ENCODE measurements at places on chromosomes 4 and X.

DNA sequence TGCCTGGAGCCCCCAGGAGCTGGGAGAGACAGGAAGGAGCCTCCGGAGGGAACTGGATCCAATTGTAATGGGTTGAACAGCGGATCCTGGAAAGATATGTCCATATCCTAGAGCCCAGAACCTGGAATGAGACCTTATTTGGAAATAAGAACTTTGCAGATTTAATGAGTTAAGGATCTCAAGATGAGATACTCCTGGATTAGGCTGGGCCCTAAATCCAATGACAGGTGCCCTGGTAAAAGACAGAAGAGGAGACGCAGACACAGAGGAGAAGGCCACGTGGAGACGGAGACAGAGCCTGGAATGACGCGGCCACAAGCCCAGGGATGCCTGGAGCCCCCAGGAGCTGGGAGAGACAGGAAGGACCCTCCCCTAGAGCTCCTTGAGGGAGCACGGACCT, 34.1 kb downstream of the P2RY8 start:
- DNase-seq = no peak

GRCh38 chr4:86822136-86822535, 27.0 kb downstream of the SLC10A6 start:
- no peak for DNase-seq

DNA sequence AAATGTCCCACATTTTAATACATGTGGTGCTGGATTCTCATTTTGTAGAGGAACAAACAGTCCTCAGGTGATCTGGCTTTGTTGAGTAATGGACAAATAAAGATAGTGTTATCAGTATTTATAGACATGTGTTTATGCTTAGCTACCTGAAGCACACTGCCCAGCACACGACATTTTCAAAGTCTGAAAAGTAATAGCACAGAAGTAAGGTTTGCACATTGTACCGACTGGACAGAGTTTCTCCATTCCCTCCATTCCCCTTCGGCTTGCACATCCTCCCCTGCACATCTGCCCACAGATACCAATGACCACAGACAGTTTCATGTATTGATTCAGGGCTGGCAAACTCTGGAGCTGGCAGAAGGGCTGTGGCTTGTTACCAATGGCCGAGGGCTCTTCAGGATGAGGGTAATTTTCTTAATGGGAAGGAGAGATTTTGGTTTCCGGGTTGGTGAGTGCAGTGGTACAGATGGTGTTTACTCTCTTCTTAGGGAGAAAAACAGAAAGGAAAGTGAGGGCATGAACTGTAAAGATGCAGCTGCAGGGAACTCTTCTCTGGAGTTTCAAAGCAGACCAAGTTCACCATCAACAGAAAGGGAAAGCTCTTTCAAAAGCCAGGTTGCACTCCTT, 2.3 kb downstream of the GRPR start:
- no peak for DNase-seq

DNA sequence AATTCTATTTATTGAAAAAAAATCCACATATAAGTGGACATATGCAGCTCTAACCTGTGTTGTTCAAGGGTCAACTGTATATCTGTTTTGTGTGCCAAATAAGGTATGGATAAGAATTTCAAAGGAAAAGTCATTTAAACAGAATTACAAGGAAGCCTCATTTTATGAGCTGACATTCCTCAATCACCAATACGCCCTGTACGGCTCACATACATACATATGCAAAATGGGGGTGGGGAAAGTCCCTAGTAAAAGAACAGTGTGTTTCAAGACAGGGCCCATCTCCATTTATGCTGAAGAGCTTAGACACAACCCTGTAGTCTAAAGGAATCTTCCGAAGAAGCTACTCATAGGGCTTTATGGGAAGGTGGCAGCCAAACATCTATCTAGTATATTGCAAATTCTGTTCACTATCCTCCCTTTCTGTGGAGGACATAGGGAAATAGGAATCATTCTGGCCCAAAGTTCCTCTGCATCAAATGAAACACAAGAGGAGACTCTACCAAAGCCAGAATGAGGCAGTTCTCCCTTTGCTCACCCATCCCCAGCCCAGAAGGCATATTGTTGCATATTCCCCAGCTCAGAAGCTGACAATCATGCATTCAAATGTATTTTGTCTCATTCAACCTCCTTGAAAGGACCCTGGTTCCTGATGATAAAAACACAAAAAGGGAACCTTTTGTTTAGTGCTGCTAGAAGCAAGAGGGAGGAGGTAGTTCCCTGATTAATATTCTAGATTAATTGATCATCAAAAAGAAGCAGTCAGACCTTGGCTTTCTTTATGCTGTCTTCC, 13.7 kb upstream of the ZBTB33 start:
- DNase-seq = no peak

DNA sequence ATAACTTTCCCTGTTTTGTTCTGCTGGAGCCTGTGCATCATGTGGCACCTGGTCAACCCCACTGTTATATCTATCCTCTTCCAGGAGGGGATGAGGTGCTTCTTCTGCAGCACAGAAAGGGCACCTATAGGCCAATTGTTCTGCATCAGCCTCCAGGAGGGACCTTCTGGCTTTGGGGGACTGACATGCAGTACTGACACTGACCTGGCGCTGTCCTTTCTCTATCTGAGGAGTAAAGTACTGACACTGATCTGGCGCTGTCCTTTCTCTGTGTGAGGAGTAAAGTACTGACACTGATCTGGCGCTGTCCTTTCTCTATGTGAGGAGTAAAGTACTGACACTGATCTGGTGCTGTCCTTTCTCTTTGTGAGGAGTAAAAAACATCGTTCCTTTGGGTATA, 498.4 kb downstream of the PACRGL start:
- DNase-seq = no peak

DNA sequence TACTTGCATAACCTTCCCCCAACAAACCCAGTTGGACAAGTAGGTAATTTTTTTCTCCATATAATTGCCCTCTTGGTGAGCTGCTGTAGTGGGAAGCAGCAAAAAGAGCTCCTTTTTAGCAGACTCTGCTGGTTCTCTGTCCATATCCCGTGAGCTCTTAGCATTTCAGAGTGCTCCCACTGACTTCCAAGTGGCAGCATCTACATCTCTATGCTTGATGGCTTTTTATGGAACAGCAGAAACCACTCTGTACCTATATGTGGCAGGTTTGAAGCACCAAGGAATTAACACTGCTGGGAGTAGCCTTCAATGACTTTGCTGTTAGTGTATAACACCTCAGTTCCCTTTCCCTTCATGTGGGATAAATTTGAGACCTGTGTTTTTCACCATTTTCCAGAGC, 168.4 kb upstream of the NHS start:
- DNase-seq = no peak

- no peak for DNase-seq
Measured at GRCh38 chr4:94076498-94076897, 131.2 kb upstream of the SMARCAD1 start.

- no peak for DNase-seq
Measured at GRCh38 chr4:53905941-53906377, 158.4 kb downstream of the CHIC2 start.

DNA sequence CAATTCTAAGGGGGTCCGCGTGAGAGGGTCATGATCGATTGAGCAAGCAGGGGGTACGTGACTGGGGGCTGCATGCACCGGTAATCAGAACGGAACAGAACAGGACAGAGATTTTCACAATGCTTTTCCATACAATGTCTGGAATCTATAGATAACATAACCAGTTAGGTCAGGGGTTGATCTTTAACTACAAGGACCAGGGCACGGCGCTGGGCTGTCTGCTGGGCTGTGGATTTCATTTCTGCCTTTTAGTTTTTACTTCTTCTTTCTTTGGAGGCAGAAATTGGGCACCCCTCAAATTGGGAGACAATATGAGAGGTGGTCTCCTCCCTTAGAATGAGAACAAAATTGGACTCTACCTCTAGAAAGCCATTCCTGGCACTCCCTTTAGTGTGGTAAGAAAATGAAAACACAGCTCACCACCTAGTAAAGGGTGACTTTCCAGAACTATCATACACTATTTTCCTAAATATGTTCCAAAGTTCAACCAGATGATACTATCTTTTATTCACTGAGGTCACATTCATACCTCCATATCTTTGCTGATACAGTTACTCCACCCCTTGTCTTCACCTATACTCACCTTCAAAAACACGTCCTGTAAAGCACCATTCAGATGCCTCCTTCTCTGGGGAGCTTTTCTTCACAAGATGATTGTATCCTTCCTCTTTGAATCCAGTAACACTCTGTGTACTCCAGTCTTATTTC, 1058.3 kb upstream of the SLIT2 start:
- no peak for DNase-seq

DNA sequence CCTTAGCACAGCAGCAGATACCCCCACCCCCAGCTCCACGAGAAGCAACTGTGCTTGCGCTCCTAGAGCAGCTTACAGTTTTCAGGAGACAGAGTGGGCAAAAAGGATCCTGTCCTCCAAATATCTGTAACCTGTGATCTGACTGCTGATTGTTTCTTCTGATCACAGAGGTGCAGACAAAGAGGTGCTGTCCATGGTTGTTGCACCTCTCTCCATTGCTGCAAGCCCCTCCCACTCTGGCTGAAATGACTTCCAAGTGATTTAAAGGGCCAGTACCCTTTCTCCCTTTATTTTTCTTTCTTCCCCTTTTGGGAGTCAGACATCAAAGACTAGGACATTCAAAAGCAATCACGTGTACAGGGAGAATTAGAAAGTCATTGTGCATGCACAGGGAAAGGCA, 205.3 kb upstream of the GEMIN8 start:
- no peak for DNase-seq

GRCh38 chrX:110750526-110751189, 45.0 kb downstream of the CHRDL1 start:
- DNase-seq = no peak

- no peak for DNase-seq
Measured at GRCh38 chrX:134688031-134688823, 30.0 kb upstream of the PLAC1 start.

DNA sequence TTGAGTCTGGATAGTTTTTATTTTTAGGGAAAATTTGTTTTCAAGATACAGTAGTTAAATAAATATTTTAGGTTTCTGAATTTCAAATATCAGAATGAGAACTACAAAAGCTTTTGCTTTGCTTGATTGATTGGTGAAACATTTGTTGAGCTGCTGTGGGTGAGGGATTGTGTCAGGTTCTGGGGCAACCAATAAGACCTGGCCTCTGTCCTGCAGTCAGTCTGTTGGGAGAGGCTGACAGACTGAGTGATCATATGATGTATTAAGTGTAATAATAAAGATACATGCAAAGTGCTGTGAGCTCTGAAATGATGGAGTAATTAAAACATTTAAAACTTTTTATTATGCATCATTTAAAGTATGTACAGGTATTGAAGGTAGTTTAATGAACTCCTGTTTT, 9.6 kb downstream of the KDM6A start:
- no peak for DNase-seq

GRCh38 chr4:56757261-56757746, 64.2 kb downstream of the SPINK2 start:
- DNase-seq = no peak

DNA sequence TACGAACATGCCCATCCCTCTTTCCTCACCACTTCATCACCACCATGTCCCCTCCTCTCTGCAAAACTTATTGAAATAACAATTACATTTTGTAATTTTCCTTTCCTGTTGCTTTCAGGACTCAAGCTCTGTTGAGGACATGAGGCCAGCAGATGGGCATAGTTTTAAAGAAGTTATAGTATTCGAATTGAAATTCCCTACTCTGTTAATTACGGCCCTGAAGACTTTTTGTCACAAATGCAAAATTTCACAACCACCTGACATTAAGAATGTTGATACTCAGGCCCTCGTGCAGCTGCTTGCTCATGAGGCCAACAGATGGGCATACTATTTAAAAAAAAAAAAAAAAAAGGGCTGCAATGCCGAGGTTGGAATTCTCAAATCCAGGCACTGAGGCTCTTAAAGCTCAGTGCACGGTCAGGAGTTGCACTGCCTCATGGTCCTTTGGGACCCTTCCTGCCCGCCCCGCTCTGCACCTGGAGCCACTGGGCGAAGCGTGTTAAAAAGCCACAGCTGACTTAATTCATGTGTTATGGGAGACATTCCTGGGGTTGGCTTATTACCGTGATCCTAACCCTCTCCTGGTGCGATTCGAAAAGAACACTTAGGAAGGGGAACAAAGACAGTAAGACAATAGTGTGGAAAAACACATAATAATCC, 34.2 kb upstream of the FAT1 start:
- DNase-seq = no peak

- no peak for DNase-seq
Measured at GRCh38 chrX:18354369-18355223, at the start of gene SCML2. SCML2 (minus strand) TSS chrX:18354688; CDS start chrX:18334071, 20,617 bp downstream.

GRCh38 chr4:25927361-25928195, 13.6 kb downstream of the SMIM20 start:
- DNase-seq = no peak

GRCh38 chrX:135528254-135528653, 7.8 kb downstream of the INTS6L start:
- no peak for DNase-seq

GRCh38 chr4:72243641-72244040, 211.8 kb downstream of the NPFFR2 start:
- DNase-seq = no peak

DNA sequence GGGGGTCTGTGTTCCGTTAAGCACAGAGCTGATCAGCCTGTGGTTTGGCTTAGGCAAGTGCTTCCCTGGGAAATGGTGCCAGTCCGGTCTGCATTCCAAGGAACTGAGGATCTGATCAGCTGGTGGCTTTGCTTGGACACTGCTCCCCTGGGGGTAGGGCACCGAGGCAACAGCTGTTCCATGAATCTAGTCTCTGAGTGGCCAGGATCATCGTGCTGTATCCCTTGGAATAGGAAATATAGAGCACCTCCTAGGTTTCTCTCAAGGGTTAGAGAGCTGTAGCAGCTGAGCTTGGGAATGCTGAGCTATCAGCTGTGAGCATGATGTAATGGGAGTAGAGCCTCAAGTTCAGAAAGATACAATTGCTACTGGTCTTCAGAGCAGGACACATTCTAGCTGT, 863.9 kb downstream of the RAPGEF2 start:
- DNase-seq = no peak

GRCh38 chr4:538542-539142, 37.5 kb downstream of the TMEM271 start:
- no peak for DNase-seq

DNA sequence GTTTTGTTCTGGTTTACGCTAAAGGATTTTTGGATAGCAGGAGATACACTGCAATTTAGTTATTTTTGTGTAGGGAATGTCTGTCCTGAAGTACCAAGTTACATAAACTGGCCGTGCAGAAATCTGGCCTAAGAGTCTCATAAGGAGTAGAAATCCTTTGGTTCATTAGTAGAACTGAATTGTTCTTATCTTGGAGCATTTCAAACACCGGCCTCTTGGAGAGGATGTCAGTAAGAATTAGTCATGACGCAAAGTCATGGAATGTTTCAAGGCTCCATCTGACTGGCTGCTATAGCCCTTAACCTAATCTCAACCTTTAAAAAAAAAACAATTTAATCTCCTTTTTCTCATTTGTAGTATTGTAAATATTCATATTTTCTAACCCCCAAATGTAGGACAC, 15.2 kb downstream of the PDLIM3 start:
- DNase-seq = no peak

DNA sequence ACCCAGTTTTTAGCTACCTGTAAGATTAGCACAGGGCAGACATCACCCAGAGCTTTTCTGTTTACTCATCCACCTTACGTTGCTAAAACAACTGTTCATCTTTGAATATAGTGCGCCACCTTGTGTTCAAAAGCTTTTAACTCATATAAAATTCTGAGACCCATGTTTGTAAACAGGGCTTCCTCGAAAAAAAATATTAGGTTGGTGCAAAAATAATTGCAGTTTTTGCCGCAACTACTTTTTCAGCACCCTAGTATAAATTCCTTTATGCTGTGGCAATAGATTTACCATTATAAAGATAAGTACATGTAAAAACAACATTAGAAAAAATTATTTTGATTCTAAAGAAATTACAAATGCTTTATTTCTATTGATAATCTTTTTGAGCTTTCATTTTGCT, 147.9 kb downstream of the LRBA start:
- no peak for DNase-seq
